ENCODE measurements at places on chromosomes 6 and 20.

GRCh38 chr6:156762547-156762946 lies 14.6 kb upstream of the ARID1B start:
- DNase-seq = no peak

- no peak for DNase-seq
Observed at GRCh38 chr6:27868311-27868710, 43.9 kb downstream of the OR2B2 start.

DNA sequence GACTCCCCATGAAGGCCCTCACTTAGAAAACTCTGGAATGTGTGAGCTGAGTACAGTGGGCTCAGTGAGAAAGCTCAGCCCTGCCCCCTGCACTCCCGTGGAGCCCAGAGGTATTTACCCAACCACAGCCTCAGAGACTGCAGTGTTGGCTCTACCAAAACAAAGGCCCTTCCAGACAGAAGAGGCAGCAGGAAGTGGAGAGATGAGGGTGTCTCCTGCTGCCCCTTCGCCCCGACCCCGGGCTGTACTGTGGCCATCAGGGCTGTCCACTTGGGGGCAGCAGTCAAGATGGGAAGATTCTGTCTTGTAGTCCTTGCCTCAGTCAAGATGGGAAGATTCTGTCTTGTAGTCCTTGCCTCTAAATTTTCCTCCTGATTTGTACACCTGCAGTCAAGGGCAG lies 341.3 kb downstream of the TAF4 start:
- DNase-seq = no peak

DNA sequence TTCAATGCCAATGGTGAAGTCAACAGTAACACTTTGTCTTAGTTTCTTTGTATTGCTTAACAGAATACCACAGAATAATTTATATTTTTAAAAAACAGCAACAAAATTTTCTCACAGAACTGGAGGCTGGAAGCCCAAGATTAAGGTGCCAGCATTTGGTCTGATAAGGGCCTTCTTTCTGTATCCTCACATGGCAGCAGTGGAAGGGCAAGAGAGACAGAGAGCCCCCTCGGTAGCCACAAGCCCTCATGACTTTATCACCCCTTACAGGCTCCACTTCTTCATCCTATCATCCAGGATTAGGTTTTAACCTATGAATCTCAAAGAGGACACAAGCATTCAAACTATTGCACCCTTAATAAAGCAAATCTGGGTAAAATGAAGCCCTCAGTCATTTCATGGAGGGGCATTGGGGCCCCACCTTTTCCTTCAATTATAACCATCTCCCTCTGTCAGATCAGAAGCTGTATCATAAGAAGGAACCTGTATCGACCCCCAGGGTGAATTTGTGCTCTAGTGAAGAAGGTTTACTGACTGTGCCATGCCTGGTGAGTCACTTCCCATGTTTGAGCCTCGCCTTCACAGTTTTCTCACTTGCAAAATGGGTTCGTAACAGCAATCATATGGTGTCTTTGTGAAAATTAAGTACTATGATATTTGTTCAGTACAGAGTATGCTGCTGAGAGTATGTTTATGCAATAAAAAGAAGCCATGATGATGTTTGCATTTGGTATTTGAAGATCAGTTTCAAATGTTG lies 178.2 kb downstream of the LRFN2 start:
- DNase-seq = no peak

- DNase-seq = no peak
Observed at GRCh38 chr6:150547502-150548222, 52.0 kb upstream of the PLEKHG1 start.

DNA sequence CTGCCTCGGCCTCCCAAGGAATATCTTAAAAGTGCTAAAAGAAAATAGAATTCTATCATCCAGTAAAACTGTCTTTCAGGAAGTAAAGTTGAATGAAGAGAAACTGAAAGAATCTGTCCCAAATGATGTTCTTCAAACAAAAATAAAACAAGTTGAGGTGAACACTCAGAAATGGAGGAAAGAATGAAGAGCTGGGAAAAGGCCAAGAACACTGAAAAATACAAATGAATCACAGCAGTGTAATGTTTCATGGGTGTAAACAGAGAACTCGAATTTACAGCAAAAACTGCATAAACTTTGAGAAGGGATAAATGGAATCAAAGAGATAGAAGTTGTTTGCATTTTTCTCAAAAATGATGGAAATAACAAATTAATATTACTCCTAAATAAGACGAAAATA lies 317.3 kb downstream of the TAF4 start:
- DNase-seq = no peak

- no peak for DNase-seq
Observed at GRCh38 chr20:42483730-42484303, 705.9 kb downstream of the PTPRT start.

- no peak for DNase-seq
Observed at GRCh38 chr20:13554706-13555105, 84.0 kb downstream of the TASP1 start.

DNA sequence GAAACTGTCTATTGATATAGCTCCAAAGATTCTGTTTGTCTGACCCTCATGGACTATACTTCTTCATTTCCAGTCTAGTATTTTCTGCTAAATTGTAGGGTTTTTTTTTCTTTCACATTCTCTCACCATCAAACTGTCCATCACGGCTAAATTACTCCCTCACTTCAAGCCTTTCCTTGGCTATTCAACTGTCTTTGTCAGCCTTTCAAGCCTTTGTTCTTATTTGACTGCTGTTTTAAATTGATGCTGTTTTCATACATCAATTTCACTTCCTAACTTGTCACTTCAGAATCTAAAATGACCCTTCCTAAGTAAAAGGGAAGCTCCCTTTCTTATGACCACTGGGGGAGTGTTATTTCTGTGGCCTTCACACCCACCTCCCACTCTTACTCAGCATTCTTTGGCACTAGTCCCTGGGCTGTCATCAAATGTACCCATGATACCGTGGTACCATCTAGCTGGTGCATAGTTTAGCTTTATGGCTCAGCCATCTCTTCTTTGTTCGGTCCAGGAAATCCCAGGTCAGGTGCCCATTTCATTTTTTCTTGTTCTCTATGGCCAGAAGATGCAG lies 8.6 kb downstream of the GJA1 start:
- no peak for DNase-seq

DNA sequence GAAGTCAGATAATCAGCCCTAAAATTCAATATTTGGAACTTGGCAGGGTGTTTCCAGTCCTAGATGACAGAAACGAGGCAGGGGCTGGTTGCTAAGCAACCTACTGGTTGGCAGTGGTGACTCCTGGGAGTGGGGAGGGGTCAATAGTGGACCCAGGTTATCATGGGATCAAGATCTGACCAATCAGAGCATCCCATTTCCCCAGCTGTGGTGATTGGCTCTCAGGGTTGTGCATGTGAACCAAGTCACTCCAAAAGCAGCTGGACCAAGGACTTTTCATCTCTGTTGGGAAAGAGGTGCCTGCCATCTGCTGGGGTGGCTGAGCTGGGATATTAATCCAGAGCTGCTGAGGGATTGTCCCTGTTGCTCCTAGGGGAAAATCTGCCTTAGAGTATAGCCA lies 253.4 kb downstream of the PREX1 start:
- DNase-seq = no peak

DNA sequence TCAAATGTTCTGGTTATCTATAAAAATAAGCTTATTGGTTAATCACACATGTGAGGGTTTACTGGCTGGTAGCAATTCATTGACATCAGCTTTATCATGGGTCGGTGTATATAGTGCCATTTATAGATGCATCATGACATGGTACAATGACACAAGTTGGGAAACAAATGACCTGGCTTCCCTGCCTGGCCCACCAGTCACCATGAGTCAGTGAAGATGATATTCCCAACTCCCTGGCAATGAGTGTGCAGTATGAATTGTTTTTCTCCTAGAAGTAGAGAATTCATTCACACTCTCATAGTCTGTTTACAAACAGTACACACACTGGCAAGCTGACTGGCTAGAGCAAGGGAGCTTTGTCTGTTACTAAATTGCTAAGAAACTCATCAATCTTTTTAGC lies 37.2 kb upstream of the CALHM6 start:
- DNase-seq = no peak

- DNase-seq = no peak
Observed at GRCh38 chr20:2130062-2130591, 28.5 kb downstream of the STK35 start.

DNA sequence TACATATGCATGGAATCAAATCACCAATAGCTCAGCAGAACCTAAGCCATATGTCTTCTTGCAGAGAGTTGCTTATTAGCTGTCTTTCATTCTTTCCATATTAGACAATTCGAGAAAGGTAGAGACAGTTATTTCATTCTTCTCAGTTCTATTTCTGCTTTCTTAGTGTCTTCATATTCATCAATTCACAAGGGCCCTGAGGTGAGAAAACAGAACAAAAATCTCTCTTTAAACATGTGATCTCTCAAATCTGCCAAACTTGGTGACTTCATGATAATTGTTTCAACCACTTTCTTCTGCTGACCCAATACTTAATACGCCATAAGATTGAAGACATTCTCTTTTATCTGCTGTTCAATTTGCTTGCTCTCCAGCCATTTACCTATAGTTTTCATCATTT lies 229.7 kb upstream of the MARCKS start:
- DNase-seq = no peak

- DNase-seq = no peak
Observed at GRCh38 chr20:38181207-38181801, 16.2 kb upstream of the TGM2 start.

DNA sequence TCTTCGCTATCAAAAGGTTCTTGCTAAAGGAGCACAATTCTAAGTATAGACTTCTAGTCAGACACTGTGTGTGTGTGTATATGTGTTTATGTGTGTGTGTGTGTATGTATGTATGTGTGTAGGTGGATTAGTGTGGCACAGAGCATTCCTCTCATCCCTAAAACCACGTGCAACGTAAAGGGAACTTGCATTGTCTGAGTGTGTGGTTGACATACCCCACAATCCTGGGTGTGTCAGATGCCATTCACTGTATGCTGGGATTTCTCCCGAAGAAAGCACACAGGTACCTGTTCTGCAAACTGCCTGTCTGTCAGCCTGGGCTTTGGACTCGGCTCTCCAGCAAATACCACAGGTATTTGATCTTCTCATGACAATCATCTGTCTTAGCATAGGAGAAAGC lies 42.3 kb upstream of the TBC1D7 start:
- no peak for DNase-seq

DNA sequence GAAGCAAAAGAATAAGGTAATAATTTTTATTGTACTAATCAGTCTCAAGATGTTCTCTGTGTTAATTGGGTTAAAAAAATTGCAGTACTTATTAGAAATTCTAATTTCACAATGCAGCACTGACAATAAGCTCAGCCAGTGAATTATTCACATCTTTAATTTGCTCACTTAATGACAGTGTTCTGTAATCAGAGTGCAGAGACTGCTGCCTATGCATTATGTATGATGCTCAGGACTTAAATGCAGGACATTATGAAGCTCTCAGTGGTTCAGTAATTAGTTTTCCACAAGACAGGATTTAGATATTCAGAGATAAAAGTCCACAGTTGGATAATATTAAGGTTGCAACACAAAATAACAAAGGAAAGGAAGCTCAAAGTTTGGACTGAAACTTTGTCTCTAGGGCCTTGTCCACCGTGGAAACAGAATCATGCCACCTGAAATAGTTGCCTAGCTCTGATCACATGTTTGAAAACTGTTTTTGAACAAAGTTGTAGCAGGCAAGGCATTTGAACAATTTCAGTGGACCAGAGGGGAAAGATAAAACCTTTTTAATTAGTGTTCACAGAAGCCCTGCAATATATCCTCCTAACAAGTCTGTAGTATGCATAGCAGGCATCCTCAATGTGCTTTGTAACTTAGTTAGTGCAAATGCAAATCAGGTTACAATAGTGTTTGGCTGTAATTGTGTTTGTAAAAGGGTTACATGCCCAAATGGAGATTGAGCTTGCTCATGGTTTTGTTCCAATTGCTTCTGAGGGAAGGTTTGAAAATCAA lies 23.7 kb upstream of the MMS22L start:
- DNase-seq = no peak

- no peak for DNase-seq
Observed at GRCh38 chr20:34122274-34122980, 10.4 kb upstream of the EIF2S2 start.

DNA sequence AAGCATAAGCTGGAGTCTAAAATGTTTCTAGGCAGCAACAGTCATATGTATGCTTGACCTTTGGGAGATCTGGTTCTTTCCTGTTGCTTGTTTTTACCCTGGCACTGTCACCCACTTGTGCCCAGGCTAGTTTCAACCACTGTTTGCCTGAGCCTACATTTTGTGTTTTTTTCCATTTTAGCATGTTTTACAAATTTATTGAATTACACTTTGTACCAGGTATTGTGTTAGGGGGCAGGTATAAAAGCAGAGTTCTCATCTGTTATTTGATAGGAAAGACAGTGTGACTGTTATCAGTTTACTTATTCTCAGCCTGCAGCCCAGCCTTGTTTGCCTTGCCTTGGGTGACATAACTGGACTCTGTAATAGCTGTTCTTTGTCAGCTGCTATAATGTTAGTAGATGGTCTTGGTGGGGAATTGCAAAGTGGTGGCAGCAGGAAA lies 147.0 kb downstream of the CDKAL1 start:
- no peak for DNase-seq

- no peak for DNase-seq
Observed at GRCh38 chr6:10347561-10348327, 67.1 kb downstream of the TFAP2A start.

GRCh38 chr6:6660339-6661045 lies 72.0 kb downstream of the LY86 start:
- no peak for DNase-seq

- DNase-seq = no peak
Observed at GRCh38 chr20:50055524-50056083, 57.3 kb downstream of the UBE2V1 start.

DNA sequence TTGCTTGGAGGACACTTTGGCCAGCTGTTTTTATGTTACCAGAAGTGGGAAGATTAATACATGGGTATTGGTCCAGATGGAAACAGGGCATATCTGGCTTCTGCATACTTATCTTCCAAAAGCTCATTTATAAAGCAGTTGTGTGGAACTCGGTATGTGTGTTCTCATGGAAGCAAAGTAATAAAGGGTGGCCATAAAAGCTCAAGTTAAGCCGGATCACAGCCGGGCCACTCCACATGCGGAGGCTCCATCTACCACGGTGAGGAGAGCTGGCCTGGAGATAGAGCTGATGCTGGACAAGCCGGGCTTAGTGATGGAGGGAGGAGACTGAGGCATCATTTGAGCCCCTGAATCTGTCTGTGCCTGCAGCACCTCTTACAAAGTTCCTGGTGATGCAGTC lies 38.6 kb upstream of the KIF16B start:
- no peak for DNase-seq

DNA sequence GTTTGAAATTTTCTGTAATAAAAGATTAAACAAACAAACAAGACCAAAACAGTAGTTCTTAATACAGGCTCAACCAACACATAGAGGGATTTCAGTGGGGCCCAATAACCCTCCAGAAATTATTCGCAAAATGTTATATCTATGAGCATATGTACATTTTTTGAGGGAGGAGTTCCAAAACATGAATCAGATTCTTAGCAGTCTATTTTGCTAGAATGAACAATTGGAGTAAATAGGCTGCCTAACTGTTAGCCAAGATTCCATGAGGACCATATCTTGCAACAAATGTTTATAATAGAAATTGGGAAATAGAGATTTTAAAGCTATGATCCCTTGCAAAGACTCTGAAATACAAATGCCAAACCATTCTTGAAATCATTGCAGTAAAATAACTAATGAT lies 186.3 kb downstream of the AKAP7 start:
- DNase-seq = no peak

GRCh38 chr20:13180986-13181889 lies 39.8 kb upstream of the ISM1 start:
- DNase-seq = no peak

- DNase-seq = no peak
Observed at GRCh38 chr6:96420294-96420693, 101.3 kb upstream of the UFL1 start.

Measured in activated naive CD4-positive, alpha-beta T cell treated with anti-CD3 and anti-CD28 coated beads, Interleukin-2, amount 50 U/mL, for 16 hours (primary cell).